ENCODE measurements at places on chromosomes 11 and 22. TPM values are rescaled to one million over a fixed set of nuclear protein-coding genes. Genes with fewer than 3 reads are reported as not detected.

The AKIP1 gene
- 18.2 TPM for total RNA-seq

The SYT7 gene
- 0.35 TPM for total RNA-seq

The RIMBP3B gene
- 0.61 TPM for total RNA-seq

The MGAT3 gene
- total RNA-seq, result 0.30 TPM

The KLHL35 gene
- 1.3 TPM for total RNA-seq

The ANKK1 gene
- total RNA-seq, result 0.16 TPM

The ASCL2 gene
- total RNA-seq, result 1.7 TPM

The RTN4R gene
- 0.89 TPM for total RNA-seq

The SYT13 gene
- total RNA-seq, result not detected

The NOX4 gene
- not detected for total RNA-seq

The HSPB2 gene
- total RNA-seq, result not detected

The KIRREL3 gene
- total RNA-seq, result not detected

The OR6T1 gene
- total RNA-seq, result not detected

The KDM4D gene
- total RNA-seq, result 0.76 TPM

The P4HA3 gene
- not detected for total RNA-seq

DNA sequence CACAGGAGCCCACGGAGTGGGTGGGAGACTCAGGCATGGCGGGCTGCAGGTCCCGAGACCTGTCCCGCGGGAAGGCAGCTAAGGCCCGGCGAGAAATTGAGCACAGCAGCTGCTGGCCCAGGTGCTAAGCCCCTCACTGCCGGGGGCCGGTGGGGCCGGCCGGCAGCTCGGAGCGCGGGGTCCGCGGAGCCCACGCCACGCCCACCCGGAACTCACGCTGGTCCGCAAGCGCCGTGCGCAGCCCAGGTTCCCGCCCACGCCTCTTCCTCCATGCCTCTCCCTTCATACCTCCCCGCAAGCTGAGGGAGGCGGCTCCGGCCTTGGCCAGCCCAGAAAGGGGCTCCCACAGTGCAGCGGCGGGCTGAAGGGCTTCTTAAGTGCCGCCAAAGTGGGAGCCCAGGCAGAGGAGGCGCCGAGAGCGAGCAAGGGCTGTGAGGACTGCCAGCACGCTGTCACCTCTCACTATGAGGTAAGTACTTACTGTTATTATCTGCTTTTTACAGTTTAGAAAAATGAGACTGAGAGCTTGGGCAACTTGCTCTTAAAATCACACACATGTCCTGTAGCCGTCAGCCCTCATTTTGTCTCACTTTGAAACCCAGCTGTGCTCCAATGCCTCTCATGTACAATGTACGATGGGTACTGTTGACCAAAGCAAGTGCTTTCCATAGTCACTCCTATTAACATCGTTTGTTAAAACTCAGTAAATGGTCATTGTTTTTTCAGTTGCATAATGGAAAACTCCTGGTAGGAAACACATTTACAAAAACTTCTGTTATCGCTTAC lies 12.2 kb upstream of the OR10D3 start:
- no peak for DNase-seq

GRCh38 chr11:123519055-123519796 lies 89.2 kb downstream of the GRAMD1B start:
- DNase-seq, result no peak

DNA sequence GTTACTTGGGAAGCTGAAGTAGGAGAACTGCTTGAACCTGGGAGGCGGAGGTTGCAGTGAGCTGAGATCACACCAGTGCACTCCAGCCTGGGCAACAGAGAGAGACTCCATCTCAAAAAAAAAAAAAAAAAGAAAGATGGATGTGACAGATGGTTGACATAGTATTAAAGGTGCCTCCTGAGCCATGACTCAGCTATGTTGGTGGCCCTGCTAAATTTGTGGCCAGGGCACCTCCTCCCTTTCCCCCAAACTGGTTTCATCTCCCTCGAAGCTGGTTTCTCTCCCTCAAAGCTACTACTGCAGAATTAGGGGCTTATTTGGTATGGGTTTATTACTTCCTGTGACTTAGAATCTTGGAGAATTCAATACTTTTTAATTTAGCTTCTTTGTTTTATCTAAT lies 31.5 kb downstream of the SDHD start:
- DNase-seq, result no peak

- no peak for DNase-seq
Measured at GRCh38 chr22:19800761-19801244, 40.2 kb downstream of the TBX1 start.

DNA sequence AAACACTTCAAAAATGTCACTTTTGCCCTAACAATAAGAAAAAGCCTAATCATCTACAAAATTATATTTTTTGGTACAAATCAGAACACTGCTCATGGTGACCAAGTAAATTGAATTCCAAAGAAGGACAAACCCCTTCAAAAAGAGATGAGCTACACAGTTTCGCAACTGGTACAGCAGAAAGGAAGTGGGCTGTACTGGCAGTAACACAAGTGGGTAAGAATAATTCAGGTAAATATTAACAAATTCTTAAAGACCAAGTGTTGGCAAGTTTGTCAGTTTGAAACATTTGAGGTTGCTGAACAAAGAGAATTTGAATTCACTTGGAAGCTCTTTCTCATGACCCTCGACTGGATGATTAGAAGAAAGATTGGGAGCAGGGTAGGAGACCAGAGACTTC lies 35.5 kb downstream of the MSANTD4 start:
- DNase-seq, result no peak

DNA sequence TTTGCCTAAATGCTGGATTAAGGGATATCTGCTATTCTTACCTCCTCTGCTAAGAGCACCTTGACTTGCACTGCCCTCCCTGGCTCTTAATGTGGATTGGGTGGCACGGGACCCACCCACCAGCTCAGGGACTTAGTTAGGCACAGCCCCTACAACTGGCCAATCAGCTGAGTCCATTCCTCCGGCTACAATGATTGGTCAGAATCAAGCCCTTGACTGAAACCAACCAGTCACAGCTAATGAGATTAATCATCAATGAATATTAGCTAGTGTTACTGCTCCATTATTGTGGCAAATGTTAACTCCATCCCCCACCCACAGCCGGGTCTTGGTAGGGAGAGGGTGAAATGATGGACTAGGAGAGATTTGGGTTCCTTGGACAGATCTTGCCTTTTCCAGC lies 328.0 kb downstream of the MN1 start:
- no peak for DNase-seq

GRCh38 chr11:111176603-111177002 lies 68.9 kb upstream of the POU2AF2 start:
- no peak for DNase-seq

- DNase-seq, result no peak
Measured at GRCh38 chr11:29251738-29252137, 765.1 kb downstream of the KCNA4 start.

DNA sequence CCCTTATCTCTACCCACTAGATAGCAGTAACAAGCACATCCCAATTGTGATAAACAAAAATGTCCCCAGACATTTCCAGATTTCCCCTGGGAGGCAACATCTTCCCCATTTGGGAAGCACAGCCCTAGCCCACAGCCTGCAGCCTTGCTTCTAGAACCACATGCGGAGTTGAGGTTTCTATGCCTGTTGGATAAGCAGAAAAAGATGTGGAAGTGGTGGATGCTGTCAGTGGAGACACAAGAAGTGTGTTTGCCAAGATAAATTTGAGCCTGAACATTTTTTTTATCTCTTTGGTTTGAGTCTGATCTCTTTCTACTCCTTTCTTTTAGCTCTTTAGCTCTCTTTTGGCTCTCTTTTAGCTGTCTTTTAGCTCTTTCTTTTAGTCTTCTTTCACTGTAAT lies 884.5 kb downstream of the NTM start:
- no peak for DNase-seq

DNA sequence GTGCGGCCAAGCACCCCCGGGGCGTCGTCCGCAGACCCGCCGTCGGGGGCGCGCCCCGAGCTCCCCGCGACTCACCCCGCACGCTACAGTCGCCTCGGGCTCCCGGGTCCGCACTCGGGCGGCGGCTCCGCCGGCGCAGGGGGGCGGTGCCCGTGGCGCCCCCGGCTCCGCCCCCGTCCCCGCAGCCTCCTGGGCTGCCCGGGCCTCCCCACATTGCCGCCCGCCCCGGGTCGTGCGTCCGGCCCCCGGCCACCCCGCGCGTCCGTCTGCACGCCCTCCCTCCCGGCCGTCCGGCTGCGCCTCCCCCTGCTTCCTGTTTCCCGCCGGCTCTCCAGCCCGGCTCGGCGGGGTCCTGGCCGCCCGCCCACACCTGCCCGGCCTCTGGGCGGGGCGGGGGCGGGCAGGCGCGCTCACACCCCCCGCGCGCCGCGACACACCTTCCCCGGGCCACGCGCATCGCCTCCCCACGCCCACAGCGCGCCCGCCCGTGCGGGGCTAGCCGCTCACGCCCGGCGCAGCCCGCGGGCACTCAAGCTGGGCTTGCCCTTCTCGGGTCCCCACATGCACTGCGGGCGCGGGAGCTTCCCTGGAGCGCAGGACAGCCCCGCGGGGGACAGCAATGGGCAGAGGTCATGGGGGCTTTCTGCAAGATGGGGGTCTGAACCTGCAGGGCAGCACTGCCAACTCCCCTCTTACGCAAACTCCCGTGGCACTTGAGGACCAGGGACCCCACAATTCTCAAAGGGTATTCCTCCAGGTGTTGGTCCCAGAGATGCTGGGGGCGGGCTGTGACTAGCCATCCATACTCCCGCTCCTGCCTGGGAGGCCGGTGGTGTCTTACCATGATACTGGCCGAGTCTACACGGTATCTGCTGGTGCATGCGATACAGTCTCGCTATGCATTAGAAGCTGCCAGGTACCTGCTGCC lies at the start of gene CARD10:
TSS of gene CARD10 (minus strand) at position 148 of the 928 bp plus-strand sequence. CDS start 215 bp downstream, outside the sequence.
- DNase-seq, result no peak

DNA sequence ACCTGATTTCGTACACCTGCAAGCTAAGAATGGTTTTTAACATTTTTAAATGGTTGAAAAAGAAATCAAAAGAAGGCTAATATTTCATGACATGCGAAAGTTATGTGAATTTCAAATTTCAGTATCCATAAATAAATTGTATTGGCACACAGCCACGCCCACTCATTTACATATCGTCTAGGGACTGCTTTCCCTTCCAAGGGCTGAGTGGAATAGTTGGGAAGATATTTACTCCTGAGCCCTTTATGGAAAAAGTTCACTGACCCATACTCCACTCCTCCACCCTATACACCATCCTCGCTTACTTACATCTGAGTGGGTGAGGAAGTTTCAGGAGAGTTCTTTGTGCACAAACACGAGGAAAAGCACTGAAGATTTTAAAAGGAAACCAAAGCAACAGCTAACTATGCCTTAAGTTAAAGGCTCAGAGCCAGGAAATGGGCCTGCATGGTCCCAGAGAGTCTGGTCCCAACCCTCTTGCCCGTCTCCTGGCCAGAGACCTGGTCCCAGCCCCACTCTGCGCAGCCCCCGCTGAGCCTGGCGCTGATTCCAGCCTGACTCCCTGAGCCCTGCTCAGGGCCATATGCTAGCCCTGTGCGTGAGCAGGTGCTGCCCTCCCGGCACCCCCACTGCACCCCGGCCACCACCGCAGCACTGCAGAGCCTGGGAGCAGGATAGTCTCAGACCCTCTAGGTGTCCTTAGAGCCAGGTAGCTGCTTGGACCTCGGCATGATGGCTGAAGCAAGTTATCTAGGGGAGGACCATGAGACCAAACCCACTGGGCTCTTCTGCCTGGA lies 69.8 kb downstream of the EFCAB6 start:
- no peak for DNase-seq

GRCh38 chr11:64146036-64146955 lies 19.6 kb downstream of the MACROD1 start:
- peak; percentile 58 for DNase-seq

DNA sequence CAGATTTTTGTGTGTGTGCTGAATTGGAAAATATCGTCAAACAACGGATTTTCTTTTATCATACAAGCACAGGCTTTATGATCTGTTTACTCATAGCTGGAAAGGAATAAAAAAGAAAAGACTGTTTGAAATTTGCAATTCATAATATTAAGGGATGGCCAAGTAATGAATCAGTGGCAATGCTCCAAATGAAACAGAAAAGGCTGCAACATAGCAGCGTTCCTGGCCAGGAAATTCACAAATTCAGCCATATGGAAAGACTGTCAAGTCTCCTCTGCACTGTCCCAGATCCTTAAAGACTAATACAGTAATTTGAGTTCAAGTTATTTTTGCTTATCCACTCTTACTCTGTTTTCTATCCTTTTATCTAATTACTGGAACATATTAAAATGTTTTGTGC lies 98.2 kb downstream of the MSANTD4 start:
- no peak for DNase-seq

DNA sequence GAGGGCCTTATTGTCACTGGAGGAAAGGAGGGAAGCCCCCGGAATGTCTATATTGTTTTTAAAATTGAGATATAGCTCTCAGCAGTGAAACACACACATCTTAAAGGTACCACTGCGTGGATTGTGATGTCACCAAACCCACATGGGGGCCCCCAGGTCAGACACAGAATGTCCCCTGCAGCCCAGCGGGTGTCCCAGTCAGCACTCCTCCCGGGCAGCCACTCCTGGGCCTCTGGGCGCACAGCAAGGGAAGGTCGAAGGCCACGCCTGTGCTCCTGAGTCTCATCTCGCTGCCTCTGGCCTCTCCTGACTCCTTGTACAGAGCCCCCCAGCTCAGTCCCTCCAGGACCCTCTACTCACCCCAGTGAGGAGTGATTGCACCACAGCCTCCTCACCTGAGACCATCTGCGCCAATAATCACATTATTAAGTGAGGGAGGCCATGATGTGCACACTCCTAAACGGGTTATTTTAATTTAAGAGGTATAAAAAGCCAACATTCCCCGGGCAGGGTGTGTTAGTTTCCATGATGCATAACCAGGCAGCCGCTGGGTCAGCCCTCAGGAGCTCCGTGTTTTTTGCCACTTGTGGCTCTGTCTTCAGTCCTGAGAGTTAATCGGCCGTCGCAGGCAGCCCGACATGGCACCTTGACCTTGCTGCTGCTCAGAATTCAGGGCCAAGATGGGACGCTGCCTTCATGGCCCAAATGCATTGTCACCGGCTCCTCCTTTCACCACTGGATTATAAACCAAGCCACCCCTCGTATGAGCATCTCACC lies 1089.3 kb downstream of the BRD1 start:
- no peak for DNase-seq

- no peak for DNase-seq
Measured at GRCh38 chr11:66835768-66836405, 7.4 kb upstream of the RCE1 start.

DNA sequence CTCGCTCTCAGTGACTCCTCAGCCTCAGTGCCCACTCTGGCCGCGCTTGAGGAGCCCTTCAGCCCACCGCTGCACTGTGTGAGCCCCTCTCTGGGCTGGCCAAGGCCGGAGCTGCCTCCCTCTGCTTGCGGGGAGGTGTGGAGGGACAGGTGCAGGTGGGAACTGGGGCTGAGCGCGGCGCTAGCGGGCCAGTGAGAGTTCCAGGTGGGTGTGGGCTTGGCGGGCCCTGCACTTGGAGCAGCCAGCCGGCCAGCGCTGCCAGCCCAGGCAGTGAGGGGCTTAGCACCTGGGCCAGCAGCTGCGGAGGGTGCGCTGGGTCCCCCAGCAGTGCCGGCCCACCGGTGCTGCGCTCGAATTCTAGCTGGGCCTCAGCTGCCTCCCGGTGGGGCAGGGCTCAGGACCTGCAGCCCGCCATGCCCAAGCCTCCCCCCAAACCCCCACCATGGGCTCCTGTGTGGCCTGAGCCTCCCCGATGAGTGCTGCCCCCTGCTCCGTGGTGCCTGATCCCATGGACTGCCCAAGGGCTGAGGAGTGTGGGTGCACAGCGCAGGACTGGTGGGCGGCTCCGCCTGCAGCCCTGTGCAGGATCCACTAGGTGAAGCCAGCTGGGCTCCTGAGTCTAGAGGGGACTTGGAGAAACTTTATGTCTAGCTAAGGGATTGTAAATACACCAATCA lies 64.2 kb upstream of the NARS2 start:
- no peak for DNase-seq

- DNase-seq, result no peak
Measured at GRCh38 chr11:84130646-84131427, 844.7 kb upstream of the CCDC90B start.
